Activated CD4-positive, alpha-beta T cell treated with anti-CD3 and anti-CD28 coated beads, Interleukin-2, amount 50 U/mL, for 48 hours (primary cell): ENCODE measurements at places on chromosomes 5 and 9.

DNA sequence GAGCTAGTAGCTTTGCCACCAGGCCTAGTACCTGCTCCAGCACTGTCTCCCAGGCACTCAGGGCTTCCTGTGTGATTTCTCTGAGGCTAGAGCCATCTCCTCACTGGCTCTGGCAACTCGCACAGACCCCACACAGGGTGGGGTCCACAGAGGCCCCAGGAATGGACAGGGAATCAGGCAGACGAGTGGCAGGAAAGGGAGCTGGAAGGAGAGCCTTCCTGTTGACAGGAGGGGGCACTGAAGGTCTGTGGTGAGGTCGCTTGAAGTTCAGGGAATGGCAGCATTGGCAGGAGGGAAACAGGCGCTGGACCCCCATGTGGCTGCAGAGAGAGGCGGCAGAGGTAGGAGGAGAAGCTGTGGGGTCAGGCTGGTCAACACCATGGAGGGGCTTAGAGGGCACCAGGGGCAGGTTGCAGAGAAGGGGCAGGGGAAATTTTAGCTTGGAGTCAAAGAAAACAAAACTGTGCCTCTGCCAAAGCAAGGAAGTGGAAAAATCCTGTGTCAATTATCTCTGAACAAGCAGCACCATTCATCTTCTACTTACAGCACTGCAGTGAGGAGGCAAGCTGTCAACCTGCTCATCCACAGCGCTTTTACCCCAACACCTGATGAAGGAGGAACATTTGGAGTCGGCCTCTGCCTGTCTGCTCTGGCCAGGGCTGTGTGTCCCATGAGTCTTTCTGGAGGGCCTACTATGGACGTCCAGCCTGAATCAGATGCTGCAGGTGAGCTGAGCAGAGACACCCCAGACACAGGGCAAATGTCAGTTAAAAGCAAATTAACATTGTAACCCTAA, 270.2 kb downstream of the FSTL4 start:
- no peak for DNase-seq

GRCh38 chr5:32836176-32836575, 125.1 kb downstream of the NPR3 start:
- no peak for DNase-seq

DNA sequence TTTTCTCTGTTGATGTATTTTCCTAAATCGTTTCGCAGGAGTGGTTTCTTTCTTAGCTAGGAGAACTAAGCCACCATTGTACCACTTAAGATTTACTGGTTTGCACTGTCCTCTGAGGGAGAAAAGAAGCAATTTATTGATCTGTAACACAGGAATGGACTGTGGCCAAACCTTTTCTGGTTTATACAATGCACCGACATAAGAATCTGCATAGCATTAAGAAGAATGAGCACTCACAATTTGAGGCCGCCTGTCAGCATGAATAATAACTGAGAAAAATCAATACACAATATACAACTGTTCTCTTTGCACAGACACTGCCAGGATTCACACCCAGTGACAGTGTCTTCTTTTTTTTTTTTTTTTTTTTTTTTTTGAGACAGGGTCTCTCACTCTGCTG, 168.6 kb upstream of the DMRT1 start:
- no peak for DNase-seq

DNA sequence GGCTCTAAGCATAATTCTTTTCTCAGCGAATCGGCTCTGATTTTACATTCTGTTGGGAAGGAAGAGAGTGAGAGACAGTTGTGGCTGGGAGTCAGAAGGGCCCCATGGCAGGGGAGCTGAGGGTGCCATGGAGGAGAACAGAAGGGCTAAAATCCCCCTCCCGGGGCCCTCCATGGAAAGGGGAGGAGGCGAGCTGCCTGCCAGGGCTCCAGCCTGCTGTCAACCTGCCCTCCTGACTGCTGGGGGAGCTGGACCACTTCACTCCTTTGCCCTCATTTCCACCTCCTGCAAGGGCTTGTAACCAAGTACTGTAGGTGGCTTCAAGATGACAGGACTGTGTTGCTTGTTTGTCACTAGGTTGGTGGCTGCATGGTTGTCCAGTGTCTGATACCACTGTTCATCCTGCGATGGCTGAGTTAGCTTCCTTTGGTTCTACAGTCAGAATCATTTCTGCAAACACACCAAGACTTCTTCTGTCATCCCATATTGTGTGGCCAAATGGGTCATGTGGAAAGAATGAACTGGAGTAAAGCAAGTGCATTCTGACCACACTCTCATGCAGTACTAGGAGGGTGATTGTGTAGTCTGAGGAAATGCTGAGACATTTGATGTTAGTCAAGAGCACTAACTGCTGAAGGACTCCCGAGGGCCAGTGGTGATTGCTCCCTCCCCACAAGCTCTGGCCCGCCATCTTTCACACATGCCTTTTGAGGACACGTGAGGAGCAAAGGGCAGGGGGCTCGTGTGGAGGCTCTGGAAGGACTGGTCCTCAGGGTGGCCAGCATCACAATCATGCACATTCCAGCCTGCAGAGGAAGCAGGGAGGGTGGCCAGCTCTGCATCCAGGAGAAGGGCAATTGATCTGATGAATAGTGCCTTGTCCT, 307.2 kb downstream of the GADD45G start:
- DNase-seq, result no peak

DNA sequence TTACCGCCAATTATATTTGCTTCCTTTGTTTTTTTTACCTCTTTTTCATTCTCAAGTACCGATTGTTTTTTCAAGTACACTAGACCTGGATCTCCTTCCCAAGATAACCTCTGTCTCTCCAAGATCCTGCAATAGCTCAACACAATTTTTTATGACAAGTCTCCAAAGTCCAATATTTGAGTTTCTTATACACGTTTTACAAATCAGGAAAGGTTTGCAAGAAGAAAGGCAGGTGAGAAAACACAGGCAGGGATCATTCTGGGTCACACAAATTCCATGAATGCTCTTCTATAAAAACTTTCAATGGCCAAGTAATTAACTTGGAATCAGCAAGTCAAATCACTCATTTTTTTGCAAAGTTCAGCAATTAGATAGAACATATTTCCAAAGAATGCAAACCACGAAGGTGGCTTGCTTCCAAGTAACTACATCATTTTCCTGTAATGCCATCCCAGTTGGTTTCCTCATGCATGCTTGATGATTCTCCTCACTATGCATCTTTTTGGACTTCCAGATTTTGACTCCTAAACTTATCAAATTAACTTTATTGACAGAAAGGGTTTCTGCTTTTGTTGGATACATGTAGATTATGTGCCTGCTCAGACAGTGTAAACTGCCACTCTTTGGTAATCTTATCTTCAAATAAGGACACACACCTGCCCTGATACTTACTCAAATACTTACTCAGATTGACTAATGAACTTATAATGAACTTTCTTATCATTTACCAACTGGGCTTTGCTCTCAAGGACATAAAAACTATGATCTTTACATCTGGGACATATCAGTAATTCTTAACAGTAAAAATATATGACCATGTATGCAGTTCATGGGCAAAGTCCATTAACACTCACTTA, 24.7 kb upstream of the IFNE start:
- DNase-seq, result no peak

GRCh38 chr5:75610201-75610600, 1.1 kb upstream of the ANKDD1B start:
- DNase-seq, result no peak

DNA sequence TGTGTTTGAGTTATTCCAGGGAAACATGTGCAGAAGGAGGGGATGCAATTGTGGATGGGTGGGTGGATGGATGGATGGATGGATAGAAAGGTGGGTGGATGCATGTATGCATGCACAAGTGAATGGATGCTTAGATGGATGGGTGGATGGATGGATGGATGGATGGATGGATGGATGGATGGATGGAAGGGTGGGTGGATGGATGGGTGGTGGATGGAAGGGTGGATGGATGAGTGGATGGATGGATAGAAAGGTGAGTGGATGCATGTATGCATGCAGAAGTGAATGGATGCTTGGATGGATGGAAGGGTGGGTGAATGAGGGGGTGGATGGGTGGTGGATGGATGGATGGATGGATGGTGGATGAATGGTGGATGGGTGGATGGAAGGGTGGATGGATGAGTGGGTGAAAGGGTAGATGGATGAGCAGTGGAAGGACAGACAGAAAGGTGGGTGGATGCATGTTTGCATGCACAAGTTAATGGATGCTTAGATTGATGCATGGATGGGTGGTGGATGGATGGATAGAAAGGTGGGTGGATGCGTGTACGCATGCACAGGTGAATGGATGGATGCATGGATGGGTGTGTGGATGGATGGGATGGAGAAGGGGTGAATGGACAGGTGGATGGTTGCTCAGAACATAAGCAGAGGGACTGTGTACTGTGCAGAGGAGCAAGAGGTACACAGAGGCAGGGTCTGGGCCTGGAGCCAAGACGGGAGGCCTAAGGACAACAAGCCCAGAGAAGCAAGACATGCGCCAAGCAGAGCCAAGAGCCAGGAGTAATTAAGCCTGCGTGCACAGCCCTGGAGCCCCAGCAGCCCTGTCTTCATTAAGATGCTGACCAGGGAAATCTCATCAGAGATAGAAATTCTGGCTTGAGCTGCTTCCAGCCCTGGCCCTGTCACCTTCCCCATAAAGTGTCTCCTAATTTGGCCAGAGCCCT, 84.6 kb upstream of the PPP1R26 start:
- DNase-seq, result no peak

- no peak for DNase-seq
Observed at GRCh38 chr5:77637998-77638762, at the start of gene OTP. TSS of gene OTP (minus strand) at chr5:77638713. CDS start at chr5:77638549, 164 bp downstream.

DNA sequence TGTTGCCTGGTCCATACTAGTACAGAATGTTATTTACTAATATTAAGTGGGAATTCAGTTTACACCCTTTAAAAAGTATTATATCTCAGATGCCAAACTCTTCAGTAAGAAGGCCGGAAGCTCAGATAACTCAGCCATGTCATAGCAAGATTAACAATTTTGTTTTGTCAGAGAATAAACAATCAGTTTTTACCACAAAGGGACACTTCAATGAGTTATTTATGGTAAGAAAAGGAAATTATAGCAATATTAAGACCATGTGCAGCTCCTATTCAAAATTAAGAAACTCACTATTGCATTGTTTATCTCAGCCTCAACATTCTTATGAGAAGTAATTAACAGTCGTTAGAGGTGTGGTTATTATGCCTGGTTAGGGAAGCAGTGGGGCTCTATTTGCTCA, 13.1 kb upstream of the ARL15 start:
- no peak for DNase-seq

DNA sequence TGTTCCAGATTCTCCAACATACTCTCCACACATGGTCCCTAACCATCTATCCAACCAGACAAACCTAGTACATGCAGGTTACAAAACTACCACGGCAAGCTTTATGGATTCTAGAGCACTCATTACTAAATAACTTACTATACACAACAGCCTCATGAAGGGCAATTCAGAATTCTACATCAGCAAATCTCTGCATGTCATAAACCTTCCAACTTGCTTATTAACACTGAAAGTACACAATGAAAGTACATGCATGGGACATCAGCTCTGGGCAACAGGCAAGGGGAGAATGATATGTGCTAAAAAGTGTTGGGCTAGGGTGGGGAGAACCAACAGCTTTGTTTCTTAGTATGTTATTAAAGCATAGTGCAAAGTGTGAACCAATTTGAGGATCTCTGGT, 70.4 kb downstream of the TLE1 start:
- no peak for DNase-seq

DNA sequence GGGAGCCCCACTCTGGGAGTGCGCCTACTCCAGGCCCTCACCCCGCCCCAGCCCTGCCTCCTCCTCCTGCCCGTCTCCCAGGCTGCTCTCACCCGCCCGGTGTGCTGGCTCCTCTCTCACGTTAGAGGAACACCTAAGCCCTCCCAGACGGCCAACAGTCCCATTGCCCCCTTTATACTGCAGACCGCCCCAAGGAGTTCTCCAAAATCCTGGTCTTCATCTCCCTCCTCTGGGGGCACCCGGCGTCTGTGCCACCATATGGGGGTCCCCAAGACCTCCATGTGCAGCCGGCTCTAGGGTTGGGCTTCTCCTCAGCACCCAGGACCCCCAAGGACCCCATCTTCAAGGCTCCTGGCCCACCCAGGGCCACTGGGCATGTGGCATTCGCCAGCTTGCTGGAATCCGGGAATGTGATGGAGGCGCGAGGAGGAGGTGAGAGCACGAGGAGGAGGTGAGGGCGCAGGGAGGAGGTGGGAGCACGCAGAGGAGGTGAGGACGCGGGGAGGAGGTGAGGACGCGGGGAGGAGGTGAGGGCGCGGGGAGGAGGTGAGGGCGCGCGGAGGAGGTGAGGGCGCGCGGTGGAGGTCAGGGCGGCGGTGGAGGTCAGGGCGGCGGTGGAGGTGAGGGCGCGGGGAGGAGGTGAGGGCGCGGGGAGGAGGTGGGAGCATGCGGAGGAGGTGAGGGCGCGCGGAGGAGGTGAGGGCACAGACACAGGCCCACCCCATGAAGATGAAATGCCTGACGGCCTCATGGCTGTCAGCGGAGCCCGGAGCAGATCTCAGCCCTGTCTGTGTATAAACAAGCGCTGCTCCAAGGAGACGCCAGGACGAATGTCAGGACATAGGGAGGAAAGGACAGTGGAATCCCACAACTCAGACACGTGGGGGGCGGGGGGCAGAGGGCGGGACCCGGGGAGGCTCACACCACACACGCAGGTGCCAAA, 41.2 kb downstream of the EXD3 start:
- DNase-seq, result no peak

- no peak for DNase-seq
Observed at GRCh38 chr5:134902071-134902801, 2.7 kb upstream of the PCBD2 start.

- DNase-seq, result no peak
Observed at GRCh38 chr9:120882935-120883607, 6.1 kb upstream of the PHF19 start.

DNA sequence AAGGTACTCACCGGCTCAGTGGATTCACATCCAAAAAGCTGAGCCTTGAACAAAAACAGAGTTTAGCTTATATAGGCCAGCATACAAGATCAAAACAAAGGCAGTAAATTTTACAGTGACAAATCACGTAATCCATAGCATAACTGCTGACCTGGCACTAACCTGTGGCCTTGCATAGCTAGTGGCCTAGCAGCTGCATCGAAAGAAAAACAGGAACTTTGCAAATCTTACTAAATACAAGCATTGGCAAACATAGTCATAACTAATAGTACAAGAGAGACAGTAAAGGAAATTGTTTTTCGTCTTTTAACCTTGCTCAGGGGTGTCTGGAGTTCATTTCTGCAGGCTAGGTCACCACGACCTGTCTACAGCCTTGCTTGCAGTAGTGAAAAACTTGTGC, 4.8 kb downstream of the HSDL2 start:
- no peak for DNase-seq

DNA sequence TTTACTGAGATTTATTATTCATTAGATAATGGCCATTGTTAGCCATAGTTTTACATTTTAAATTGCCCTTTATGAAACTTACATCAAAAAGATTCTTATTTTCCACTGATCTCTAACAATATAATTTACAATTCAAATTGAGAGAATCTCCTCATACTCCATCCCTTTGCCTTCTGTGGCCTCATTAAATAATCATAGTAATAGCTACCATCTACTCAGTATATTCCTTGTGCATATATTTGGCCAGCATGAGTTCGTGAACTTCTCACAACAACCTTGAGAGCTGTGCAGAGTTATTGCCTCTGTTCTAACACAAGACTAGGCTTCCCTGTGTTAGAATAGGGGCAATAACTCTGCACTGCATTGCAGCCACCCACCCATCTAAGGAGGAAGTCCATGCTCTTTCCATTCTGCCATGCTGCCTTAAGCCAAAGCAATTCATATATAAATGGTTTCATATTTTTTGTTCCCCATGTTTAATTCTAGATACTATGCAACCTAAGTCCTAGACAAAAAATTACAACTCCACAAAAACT, 99.1 kb downstream of the ADAMTSL1 start:
- no peak for DNase-seq

GRCh38 chr5:153797484-153797883, 241.2 kb downstream of the FAM114A2 start:
- DNase-seq, result no peak
